ENCODE measurements at places on chromosomes 4 and X.
A peak's percentile ranks its signal among the peaks of the same experiment; 100 is the strongest.

- no peak for DNase-seq
These were observed 144.2 kb downstream of the MSN start for GRCh38 chrX:65811558-65812228.

GRCh38 chr4:82733636-82734035 lies 65.0 kb downstream of the SCD5 start:
- DNase-seq, result no peak

DNA sequence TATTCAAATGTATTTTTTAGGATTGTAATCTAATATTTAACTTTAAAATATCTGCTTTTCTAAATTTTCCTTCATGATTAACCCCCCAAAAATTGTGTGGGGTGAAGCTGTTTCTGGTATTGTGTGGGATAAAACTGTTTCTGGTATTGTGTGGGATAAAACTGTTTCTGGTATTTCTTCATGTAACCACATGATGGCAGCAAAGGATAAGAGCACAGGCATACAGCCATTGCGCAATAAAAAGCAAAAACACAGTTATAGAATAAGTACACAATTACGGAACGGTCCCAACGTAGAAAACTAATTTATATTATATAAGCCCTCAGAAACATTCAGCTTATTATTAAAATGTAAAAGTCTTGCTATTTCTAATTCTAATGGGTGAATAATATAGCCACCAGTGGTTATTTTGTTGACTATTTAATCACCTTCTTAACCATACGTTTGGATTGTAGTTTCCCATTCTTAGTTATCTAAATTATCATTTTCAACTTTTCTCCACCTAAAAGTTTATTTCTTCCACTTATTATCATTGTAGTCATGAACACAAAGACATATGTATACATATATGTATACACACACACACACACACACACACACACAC lies 333.9 kb upstream of the FSTL5 start:
- peak; percentile 18 for DNase-seq

- DNase-seq, result no peak
These were observed 187.4 kb downstream of the NR3C2 start for GRCh38 chr4:148254621-148255343.

DNA sequence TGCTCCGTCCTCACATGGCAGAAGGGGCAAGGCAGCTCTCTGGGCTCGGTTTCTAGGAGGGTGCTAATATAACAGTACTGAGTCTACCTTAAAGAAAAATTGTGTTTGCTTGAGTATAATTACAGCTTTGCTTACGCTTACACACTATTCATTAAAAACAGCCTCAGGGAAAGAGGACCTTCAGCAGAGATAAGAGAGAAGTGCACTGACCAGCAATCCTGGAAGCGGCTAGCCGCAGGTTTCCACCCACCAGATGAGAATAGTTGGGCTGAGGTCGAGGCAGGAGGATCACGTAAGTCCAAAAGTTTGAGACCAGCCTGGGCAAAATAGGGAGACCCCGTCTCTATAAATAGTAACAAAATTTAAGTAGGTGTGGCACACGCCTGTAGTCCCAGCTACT lies 15.2 kb upstream of the MRFAP1 start:
- no peak for DNase-seq

- DNase-seq, result no peak
These were observed 190.4 kb downstream of the UNC5C start for GRCh38 chr4:95358421-95358820.

GRCh38 chr4:184265546-184266351 lies 48.1 kb upstream of the ENPP6 start:
- DNase-seq, result no peak

DNA sequence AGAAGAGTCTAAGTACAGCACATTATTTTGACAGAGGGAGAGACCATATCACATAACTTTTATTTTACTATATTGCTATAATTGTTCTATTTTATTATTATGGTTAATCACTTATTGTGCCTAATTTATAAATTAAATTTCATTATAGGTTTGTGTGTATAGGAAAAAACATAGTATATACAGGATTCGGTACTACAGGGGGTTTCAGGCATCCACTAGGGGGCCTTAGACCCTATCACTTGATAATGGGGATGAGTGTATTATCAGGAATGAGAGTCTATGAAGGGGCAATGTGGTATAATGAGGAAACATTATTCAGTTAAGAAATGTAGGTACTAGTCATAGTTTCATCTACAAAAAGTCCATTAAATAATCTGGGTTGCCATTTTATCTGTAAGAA lies 833.1 kb downstream of the C4orf33 start:
- DNase-seq, result no peak

DNA sequence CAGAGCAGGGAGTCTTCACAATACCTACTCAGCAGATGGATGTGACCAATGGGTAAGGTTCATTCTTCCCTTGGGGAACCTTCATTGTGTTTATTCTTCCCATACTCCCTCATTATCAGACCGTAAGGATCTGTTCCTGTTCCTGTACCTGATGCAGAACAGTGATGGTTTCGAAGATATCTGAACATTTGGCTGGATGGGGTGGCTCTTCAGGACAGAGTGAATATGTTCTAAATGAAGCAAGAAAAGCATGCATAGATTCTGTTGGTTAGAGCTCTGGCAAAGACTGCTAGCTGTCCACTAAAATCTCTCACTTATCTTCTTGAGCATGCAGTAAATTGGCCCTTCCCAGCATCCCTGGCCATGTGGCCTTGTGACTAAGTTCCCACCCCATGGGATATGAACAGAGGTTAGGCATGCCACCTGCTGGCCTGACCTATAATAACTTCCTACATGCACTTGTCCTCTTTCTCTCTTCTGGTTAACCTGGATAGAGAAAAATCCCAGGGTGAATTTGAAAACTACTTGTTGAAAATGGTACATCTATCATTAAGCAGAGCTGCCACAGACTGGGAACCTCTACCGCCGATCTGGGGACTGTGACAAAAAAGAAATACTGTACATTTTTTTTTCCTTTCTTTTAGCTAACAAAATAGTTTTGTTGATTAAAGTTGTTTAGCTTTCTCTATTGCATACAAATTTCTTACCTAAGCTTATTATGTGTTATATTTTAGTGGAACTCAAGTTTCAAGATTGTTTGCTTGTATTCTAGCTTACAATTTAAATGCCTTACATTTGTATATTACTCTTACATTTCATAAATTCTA lies 60.0 kb upstream of the BANK1 start:
- DNase-seq, result peak; percentile 18

- DNase-seq, result no peak
These were observed 92.3 kb upstream of the MAD2L1 start for GRCh38 chr4:120158841-120159463.

DNA sequence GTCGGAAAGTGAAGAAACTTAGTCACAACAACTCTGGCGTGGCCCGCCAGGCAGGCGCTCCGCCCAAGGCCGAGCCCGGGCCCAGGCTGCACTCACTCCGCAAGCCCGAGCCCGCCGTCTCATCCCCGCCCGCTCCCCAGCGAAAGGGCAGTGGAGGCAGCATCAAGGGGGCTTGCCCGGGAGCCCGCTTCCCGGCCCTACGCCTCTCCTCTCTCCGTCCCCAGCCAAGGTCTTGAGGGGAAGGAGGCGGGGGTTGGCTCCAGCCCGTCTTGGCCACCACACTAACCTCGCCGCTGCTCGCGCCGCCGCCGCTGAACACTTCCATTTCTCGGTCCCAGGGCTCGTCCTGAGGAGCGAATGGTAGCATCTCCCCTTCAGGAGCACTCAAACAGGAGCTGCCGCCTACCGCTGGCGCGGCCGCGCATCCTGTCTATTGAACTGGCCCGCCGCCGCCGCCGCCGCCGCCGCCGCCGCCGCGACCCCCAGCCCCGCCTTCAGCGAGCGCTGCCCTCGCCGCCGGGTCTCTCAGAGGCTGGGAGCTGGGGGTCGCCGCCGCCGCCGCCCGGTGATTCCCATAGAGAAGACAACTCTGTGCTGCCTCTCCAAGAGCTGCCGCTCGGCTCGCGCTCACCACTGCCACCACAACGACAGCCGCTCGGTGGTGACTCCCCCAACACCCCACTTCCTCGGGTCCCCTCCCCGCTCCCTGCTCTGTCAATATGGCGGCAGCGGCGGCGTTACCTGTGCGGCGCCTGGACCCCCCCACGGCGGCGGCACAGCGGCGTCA lies at the start of gene RPS6KA6:
Gene RPS6KA6, minus strand, starts transcription at position 667 of the 787 bp plus-strand sequence. Its CDS starts 300 bp downstream, at position 367.
- DNase-seq, result peak; percentile 12

- no peak for DNase-seq
These were observed 27.5 kb downstream of the TMEM47 start for GRCh38 chrX:34629572-34629971.

DNA sequence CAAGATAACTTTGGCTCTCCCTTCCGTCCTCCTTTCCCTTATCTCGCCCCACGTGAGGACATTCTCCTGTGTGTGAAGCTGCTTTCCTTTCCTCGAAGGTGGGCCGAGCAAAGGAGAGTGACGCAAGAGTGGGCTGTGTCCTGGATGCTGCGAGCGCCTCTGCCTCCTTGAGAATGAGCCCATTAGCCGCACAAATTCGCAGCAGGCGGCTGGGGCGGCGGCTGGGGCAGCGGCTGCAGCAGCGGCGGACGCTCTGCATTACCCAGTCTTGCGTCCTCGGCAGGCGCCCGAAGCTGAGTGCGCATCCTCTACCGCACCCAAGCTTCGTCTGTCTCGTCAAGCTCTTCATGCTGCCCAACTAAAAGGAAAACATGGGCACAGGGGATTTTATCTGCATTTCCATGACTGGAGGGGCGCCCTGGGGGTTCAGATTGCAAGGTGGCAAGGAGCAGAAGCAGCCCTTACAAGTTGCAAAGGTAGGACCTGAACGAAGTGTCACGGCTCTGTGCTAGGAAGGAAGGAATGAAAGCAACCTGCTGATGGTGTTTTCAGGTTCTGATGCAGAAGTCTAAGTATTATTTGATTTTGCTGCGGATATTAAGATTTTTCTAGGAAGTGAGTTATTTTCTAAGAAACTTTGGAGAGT lies at the start of gene SYNPO2:
Gene SYNPO2, plus strand, starts transcription at position 189 of the 646 bp plus-strand sequence. Its CDS starts 183 bp downstream, at position 372.
- DNase-seq, result peak; percentile 50

- DNase-seq, result peak; percentile 64
These were observed 5.6 kb downstream of the PNCK start for GRCh38 chrX:153667956-153668396.

DNA sequence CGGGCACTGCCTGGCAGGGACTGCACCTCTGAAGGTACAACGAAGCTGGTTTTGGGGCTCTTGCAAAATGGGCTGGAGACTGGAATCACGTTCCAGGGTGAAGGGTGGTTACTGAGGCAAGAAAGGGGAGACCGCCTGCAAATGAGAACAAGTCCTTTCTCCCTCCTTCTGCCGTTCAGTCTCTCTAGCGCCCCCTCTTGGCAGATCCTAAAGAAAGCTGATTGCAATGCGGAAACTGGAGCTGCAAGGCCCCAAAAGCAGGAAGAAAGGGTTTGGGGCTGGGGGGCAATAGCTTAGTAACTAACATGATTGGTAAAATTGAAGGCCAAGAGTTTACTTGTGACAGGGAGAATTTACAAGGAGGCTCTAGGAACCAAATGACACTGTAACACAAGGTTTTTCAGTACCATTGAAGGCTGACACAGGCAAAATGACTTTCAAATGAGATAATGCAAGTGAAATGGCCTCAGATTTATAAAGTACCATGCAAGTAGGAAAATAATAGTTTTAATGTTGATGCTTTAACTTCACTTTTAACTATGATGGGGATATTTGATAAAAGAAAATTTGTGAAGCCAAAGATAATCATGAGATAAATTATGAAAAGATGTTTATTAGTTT lies 222.7 kb upstream of the HAND2 start:
- no peak for DNase-seq

DNA sequence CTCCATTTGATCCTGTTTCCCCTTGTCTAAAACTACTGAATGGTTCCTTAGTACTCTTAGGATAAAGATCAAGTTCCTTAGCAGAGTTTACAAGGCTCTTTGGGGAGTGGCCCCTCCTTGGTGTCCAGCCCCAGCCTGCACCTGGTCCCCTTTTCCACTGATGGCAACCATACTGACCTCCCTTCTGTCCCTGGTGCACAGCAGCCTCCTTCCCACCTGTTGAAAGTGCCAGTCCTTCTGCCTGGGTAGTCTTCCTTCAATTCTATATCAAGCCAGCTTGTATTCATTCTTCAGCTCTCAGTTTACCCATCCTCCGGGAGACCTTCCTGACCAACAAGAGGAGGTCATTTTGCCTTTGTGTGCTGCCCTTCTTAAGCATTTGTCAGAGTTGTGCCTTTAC lies 30.4 kb upstream of the NMU start:
- no peak for DNase-seq

GRCh38 chrX:24229976-24230375 lies 80.4 kb downstream of the ZFX start:
- DNase-seq, result no peak

GRCh38 chrX:152926279-152926678 lies 28.4 kb downstream of the ZNF185 start:
- no peak for DNase-seq

- no peak for DNase-seq
These were observed 131.3 kb downstream of the GUCY2F start for GRCh38 chrX:109350551-109350950.

GRCh38 chr4:133865612-133866327 lies 335.8 kb downstream of the PABPC4L start:
- DNase-seq, result no peak

- no peak for DNase-seq
These were observed 107.2 kb downstream of the GASK1B start for GRCh38 chr4:158065603-158066002.

DNA sequence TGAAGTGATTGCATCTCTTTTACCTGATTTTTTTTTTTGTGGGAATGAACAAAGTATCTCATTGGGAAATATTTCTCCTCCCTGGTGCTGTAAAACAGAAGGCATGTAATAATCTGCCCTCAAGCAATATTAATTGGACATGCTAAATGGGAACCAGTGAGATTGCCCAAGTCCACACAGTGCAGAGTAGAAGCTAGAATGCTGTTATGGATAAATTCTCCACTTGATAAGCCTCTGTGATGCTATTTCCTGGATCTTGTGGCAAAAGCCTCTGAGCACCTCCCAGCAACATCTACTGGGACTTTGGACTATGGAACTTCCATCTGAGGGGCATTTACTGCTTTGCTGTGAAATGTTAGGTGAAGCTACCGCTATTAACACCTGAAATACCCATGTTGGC lies 46.9 kb upstream of the YTHDC1 start:
- DNase-seq, result no peak

DNA sequence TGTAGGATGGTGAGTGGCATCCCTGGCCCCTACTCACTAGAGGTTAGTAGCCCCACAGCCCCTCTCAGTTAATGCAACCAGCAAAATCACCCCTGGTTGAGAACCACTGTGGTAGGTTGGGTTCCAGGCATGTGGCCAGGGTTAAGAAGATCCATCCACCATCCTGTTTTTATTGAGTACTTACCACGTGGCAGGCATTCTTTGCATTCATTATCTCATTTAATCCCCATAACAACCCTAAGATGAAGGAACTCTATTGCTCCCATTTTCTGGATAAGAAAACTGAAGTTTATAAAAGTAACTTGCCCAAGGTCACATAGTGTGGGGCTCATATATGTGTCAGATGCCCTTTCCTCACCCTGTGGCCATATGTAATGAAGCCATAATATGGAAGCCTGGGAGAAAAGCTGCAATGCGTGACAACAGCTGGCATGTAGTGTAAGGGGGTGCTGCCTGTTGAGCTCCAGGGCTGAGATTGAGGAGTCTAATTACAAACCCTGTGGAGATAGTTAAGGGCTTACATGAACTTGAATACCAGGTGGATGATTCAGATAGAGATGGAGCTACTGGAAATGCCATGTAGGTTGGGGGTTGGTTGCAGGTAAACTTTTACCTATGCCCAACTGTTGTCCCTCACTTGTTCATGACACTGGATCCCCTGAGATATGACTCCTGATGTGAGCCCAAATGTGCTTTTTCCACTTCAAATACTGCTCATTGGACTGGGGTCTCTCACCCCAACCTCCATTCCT lies 100.2 kb upstream of the PGRMC2 start:
- DNase-seq, result no peak

GRCh38 chr4:7742807-7743280 lies 196.8 kb downstream of the AFAP1 start:
- DNase-seq, result no peak

- DNase-seq, result no peak
These were observed 109.3 kb upstream of the KLHL13 start for GRCh38 chrX:118225711-118226428.
